ENCODE measurements at places on chromosomes 3 and 15. TPM values are rescaled to one million over a fixed set of nuclear protein-coding genes. Genes with fewer than 3 reads are reported as not detected.

GRCh38 chr15:38115121-38115520, 137.5 kb upstream of the SPRED1 start:
- H3K27me3 ChIP-seq, result no peaks in the 10 kb centered on the region
- H3K36me3 ChIP-seq, result no peaks in the 10 kb centered on the region
- no peak overlapping the region for H3K27ac ChIP-seq
- H3K4me1 ChIP-seq, result peaks cover 7% of the 10 kb centered on the region
- no peak for DNase-seq

DNA sequence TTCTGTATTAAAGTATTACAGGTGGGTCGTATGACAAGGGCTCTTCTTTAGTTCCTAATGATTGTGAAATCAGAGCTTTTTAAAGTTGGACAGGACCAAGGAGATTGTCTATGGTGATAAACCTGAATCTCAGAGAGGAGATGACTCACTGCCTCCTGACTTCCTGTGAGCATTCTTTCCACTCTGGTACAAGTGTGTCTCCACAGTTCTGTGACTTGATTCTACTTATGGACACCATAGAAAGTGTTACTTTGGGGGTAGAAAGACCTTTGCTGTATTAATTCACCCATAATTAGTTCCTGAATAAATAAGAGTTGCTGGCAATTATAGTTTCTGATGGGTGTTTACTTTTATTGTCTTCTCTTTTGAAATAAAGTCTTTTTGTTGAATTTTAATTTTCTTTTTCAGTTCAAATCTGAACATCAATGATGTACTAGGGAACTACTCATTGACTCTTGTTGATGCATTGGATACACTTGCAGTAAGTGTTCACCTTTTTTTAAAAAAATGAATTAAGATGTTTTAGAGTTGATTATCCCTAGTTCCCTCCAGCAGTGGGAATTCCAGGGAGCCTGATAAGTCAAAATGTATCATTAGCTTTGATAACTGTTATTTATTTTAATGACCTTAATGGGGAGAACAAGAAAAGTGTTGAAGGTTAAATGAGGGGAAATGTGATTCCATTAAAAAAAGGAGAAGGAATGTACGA, 7.4 kb downstream of the EDEM1 start:
- no peaks in the 10 kb centered on the region for H3K27me3 ChIP-seq
- peak overlapping the region; percentile 66 for H3K27ac ChIP-seq
- H3K36me3 ChIP-seq, result peaks cover 6% of the 10 kb centered on the region

The PLCL2 gene
- total RNA-seq, result 0.85 TPM

The MST1R gene
- 0.55 TPM for total RNA-seq

The FBXO40 gene
- 0.08 TPM for total RNA-seq

The VGLL3 gene
- 170 TPM for total RNA-seq

- H3K36me3 ChIP-seq, result peaks cover 6% of the 10 kb centered on the region
- no peaks in the 10 kb centered on the region for H3K27me3 ChIP-seq
- peak overlapping the region; percentile 52 for H3K4me3 ChIP-seq
Measured at GRCh38 chr3:61574854-61575253, 13.5 kb downstream of the PTPRG start.

The PML gene
- total RNA-seq, result 38.8 TPM

- peaks cover 30% of the 10 kb centered on the region for H3K27me3 ChIP-seq
- no peak overlapping the region for H3K27ac ChIP-seq
- H3K36me3 ChIP-seq, result no peaks in the 10 kb centered on the region
- H3K4me1 ChIP-seq, result peaks cover 13% of the 10 kb centered on the region
- no peak for DNase-seq
- no peak overlapping the region for H3K4me3 ChIP-seq
Measured at GRCh38 chr3:61381745-61382392, 130.6 kb upstream of the FHIT start.

GRCh38 chr3:4986782-4987537, 7.7 kb downstream of the BHLHE40 start:
- H3K27me3 ChIP-seq, result no peaks in the 10 kb centered on the region
- H3K27ac ChIP-seq, result peak overlapping the region; percentile 96
- peaks cover 72% of the 10 kb centered on the region for H3K4me1 ChIP-seq
- peaks cover 18% of the 10 kb centered on the region for H3K36me3 ChIP-seq
- peak; percentile 98 for DNase-seq

- H3K27me3 ChIP-seq, result no peaks in the 10 kb centered on the region
- peaks cover 2% of the 10 kb centered on the region for H3K36me3 ChIP-seq
- no peak overlapping the region for H3K27ac ChIP-seq
- no peak for DNase-seq
- no peak overlapping the region for H3K4me3 ChIP-seq
Measured at GRCh38 chr3:158771982-158772381, 29.9 kb upstream of the MFSD1 start.

The SPPL2A gene
- total RNA-seq, result 115 TPM

DNA sequence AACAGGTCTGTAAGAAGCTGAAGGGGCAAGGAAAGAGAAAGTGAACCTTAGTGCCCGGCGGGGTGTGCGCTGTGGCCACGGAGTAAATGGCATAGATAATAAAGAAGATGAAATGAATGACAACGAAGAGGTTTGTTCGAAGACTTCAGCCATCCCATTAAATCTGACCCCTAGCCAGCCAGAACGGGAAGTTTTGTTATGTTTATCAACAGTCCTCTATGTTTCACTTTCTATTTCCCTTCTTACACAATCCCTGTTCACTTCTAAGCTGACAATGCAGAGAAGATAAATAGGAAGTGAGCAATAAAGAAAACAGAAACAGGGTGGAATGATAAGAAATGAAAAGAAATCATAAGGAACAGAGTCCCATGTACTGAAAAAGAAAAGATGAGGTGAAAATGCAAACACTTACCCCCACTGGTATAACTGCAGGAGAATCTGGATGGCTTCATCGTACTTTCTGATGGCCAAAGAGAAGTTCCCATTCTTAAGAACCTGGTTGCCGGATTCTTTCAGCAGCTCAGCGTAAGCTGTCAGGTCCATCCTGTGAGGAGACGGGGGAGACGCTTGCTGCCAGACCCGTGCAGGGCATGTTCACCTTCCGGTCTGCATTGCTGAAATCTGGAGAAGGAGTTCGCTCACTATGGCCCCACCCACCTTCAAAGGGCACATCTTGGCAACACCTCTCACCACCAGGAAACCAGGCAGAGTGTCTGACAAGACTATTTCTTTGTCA, 36.8 kb downstream of the TRANK1 start:
- DNase-seq, result no peak
- peaks cover 4% of the 10 kb centered on the region for H3K36me3 ChIP-seq
- H3K27me3 ChIP-seq, result no peaks in the 10 kb centered on the region
- peak overlapping the region; percentile 44 for H3K4me3 ChIP-seq
- peak overlapping the region; percentile 67 for H3K27ac ChIP-seq

The SLC2A2 gene
- total RNA-seq, result not detected

DNA sequence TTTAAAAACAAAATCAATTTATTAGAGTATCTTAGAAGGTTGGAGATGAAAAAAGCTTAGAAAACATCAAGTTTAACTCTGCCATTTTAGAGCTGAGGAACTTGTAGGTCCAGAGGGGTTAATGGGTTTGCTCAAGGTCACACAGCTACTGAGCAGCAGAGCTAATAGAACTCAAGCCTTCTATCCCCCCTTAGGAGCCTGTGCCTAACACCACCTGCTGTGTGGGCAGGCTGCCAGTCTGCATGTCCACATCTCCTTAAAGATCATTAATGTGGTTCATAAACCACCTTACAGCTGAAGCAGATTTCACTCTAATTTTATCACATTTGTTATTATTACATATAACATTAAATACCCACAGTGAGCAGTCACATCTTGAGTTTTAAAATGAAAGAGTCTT, 14.1 kb upstream of the SLC35G2 start:
- DNase-seq, result no peak
- no peak overlapping the region for H3K27ac ChIP-seq
- H3K27me3 ChIP-seq, result no peaks in the 10 kb centered on the region

DNA sequence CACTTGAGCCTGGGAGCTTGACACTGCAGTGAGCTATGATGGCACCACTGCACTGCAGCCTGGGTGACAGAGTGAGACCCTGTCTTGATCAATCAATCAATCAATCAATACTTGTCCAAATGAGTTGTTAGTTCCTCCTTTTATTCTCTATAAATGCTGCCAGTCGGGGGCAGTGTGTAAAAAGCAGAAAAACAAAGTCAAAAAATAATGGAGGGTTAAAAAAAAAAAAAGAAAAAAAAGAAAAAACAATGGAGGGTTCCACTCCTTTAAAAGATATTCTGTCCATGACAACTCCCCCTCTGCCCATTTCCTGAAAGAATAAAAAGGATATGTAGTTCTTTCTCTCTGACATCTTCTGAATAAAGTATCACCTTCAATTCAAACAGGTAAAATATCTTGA, 1068.6 kb downstream of the FHIT start:
- no peak overlapping the region for H3K27ac ChIP-seq
- no peaks in the 10 kb centered on the region for H3K4me1 ChIP-seq
- no peaks in the 10 kb centered on the region for H3K27me3 ChIP-seq
- H3K36me3 ChIP-seq, result no peaks in the 10 kb centered on the region

The PLSCR2 gene
- not detected for total RNA-seq

- no peaks in the 10 kb centered on the region for H3K27me3 ChIP-seq
- H3K4me3 ChIP-seq, result peak overlapping the region; percentile 99
- H3K36me3 ChIP-seq, result peaks cover 7% of the 10 kb centered on the region
Measured at GRCh38 chr3:196942915-196943277, 568 bp upstream of the NCBP2 start.

The IFRD2 gene
- 38.9 TPM for total RNA-seq

The MUSTN1 gene
- 1.4 TPM for total RNA-seq

DNA sequence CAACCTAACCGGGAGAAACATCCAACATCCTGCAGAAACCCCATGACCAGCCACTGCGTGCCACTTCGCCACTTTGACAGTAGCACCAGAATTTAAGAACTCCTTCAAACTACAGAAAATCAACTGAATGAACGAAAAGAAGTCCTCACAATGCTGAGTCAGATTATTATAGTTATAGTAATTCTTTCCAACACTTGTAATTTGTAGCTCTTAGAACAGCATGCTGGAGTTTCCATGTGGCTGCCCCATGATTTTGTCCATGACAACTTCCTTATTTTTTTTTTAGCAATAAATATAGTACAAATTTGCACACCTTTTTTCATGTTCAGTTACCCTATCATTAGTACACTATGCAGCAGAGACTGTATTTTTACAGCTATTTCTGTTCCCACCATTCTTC, 26.1 kb upstream of the SSR3 start:
- H3K36me3 ChIP-seq, result no peaks in the 10 kb centered on the region
- no peak overlapping the region for H3K27ac ChIP-seq
- no peaks in the 10 kb centered on the region for H3K4me1 ChIP-seq
- H3K27me3 ChIP-seq, result no peaks in the 10 kb centered on the region
- DNase-seq, result no peak

DNA sequence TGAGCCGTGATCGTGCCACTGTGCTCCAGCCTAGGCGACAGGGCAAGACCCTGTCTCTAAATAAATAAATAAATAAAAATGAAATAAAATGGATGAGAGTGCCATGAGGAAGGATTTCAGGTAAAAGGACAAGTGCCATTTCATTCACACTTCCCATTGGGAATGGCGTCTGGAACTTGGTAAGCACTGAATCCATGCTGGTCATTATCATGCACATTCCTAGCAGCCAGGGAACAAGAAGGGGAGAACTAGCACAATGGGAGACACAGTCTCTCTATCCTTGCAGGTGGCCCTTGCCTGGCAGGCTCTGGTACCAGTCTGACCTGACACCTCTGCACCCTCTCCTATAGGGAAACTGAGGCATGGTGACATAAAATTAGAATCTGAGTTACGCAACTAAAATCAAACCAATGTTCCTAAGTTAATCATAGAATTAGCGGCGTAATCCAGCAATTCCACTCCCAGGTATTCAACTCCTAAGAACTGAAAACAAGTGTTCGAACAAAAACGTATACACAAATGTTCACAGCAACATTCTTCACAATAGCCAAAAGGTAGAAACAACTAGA, 70.8 kb upstream of the MFGE8 start:
- no peak overlapping the region for H3K4me3 ChIP-seq
- H3K36me3 ChIP-seq, result no peaks in the 10 kb centered on the region
- H3K27me3 ChIP-seq, result no peaks in the 10 kb centered on the region

The CHST2 gene
- 23.1 TPM for total RNA-seq

DNA sequence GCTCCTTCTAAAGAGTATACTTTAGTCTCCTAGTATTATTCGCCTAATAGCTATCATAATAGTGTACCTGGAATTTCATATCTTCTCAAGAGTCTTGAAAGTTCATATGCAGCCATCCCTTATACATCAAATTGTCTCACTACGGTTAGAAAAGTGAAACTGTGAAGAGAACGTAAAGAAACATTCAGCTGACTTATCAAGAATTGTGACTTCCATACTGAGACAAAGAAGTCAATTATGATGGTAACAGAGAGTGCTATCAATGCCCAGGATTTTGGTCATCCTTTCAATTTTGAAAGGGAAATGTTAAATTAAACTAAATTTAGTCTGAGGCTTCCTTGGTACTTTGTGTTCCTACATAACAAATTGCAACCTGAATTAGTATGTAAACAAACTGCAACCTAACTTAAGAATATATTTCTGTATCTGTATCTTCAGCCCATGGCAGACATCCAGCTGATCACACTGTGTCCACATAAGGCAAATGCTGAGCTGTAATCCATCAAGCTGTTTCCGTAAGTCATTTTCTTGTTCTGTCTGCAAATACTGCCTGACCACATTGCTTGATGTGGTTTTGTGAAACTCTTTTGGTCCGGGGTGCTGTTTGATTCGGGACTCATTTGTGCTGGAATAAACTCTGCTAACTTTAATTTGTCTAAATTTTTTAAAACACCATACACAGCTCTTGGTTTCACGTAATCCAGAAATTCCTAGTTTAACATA, 469.6 kb downstream of the SI start:
- H3K4me1 ChIP-seq, result no peaks in the 10 kb centered on the region
- H3K27me3 ChIP-seq, result no peaks in the 10 kb centered on the region
- H3K27ac ChIP-seq, result no peak overlapping the region
- no peak overlapping the region for H3K4me3 ChIP-seq

The ACSBG1 gene
- not detected for total RNA-seq

GRCh38 chr15:27679731-27680471, 419.2 kb downstream of the OCA2 start:
- H3K4me3 ChIP-seq, result no peak overlapping the region
- no peaks in the 10 kb centered on the region for H3K36me3 ChIP-seq
- no peaks in the 10 kb centered on the region for H3K27me3 ChIP-seq
- peaks cover 13% of the 10 kb centered on the region for H3K4me1 ChIP-seq

The ARNT2 gene
- 30.7 TPM for total RNA-seq

The RPP25 gene
- total RNA-seq, result 17.8 TPM

DNA sequence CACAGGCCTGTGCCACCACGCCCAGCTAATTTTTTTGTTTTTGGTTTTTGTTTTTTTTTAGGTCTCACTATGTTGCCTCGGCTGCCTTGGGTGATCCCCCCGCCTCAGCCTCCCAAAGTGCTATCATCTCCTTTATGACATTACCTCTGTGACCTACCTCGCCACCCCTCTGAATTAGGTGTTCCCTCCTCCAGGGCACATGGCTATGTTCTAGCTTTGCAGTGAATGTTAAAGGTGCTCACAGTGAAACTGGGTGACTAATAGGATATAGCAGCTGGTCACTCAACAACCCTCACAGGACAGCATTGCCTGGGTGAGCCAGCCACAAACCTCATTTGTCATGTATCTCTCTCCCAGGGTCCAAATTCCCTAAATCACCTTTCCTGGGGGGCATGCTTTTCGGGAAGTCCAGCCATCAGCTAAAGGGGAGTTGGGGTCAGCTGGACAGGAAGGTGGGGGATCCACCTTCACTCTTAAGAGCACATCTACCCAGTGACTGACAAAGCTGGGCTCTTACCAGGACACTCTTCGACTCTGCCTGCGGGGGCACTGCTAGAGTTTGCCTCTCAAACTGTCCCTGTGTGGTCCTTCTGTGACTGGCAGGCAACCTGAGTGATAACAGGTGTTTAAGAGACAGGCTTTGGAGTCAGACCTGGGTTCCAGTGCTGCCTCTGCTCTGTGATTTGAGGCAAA, 1.6 kb upstream of the TTLL3 start:
- H3K4me3 ChIP-seq, result no peak overlapping the region
- DNase-seq, result no peak
- peaks cover 19% of the 10 kb centered on the region for H3K36me3 ChIP-seq
- peaks cover 35% of the 10 kb centered on the region for H3K4me1 ChIP-seq
